Progenitor cell of endocrine pancreas (in vitro differentiated cells): ENCODE measurements at places on chromosomes 13 and 19. TPM values are rescaled to one million over a fixed set of nuclear protein-coding genes. Genes with fewer than 3 reads are reported as not detected.

- H3K27ac ChIP-seq, result no peak overlapping the region
- H3K4me3 ChIP-seq, result no peak overlapping the region
- H3K4me1 ChIP-seq, result no peaks in the 10 kb centered on the region
- no peaks in the 10 kb centered on the region for H3K36me3 ChIP-seq
- peaks cover 17% of the 10 kb centered on the region for H3K27me3 ChIP-seq
Observed at GRCh38 chr13:40145139-40145538, 489.7 kb downstream of the COG6 start.

- peaks cover 6% of the 10 kb centered on the region for H3K4me1 ChIP-seq
- H3K27me3 ChIP-seq, result no peaks in the 10 kb centered on the region
- DNase-seq, result no peak
- H3K36me3 ChIP-seq, result peaks cover 6% of the 10 kb centered on the region
- H3K4me3 ChIP-seq, result no peak overlapping the region
Observed at GRCh38 chr13:73849292-73849691, 284.9 kb downstream of the KLF12 start.

- H3K27ac ChIP-seq, result no peak overlapping the region
- H3K4me3 ChIP-seq, result no peak overlapping the region
- H3K27me3 ChIP-seq, result peaks cover 8% of the 10 kb centered on the region
- H3K4me1 ChIP-seq, result no peaks in the 10 kb centered on the region
Observed at GRCh38 chr13:28376604-28377003, 118.3 kb downstream of the FLT1 start.

The COX7A1 gene
- not detected in 2 replicates for total RNA-seq
